ENCODE measurements at places on chromosomes 5 and 9.

- DNase-seq: no peak
Observed at GRCh38 chr9:34956648-34957047, 1.4 kb upstream of the PHF24 start.

DNA sequence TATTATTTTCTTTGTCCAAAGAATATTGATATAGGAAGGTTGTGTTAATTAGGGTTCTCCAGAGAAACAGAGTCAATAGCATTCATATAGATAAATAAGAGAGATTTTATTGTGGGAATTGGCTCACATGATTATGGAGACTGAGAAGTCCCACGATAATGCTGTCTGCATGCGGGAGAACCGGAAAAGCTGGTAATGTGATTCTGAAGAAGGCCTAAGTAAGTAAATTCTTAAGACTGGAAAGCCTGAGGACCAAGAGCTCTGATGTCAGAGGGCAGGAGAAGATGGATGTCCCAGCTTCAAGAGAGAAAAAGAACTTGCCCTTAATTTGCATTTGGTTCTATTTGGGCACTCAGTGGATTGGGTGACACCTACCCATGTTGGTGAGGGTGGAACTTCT, 307.4 kb upstream of the C9orf72 start:
- no peak for DNase-seq

GRCh38 chr9:79256691-79257213, 315.0 kb upstream of the TLE4 start:
- no peak for DNase-seq

DNA sequence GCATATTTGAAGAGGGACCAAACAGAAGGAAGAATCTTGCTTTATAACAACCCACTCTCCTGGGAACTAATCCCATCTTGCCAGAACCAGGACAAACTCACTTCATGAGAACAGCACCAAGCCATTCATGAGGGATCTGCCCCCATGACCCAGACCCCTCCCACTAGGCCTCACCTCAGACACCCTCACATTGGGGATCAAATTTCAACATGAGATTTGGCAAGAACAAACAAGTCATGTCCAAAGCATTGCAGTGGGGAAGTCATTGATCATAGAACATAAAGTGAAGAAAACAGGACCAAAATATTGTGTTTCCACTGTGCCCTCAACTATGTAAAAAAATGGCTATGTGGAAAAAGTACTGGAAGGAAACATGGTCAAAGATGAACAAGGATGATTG, 43.9 kb downstream of the MAP1B start:
- no peak for DNase-seq

GRCh38 chr9:86122311-86122710, 23.0 kb upstream of the GOLM1 start:
- no peak for DNase-seq

- no peak for DNase-seq
Observed at GRCh38 chr5:177368869-177369644, 11.3 kb downstream of the RGS14 start.

DNA sequence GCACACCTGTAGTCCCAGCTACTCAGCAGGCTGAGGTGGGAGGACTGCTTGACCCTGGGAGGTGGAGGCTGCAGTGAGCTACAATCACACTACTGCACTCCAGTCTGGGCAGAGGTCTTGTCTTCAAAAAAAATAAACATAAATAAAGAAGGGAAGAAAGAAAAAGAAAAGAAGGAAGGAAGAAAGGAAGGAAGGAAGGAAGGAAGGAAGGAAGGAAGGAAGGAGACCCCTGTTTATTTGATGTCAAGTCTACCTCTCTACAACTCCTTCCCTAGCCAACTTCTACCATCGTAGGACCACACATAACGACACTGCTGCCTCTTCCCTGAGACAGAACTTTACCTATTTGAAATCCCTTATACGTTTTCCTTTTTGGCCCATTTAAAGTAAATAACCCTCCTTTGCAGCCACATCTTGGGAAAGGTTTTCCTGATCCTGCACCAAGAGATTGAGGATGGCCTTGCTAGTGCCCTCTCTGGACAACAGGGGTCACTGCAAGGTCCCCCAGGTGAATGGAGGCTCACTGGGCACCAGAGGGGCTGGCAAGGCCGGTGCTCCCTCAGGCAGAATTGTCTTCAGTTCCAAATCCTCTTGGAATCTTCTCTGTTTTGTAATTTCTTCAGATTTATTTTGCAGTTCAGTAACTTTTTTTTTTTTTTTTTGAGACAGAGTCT, 10.5 kb downstream of the RPS14 start:
- no peak for DNase-seq

GRCh38 chr9:78248635-78249034, 12.8 kb downstream of the CEP78 start:
- no peak for DNase-seq

- DNase-seq: no peak
Observed at GRCh38 chr5:32475334-32476097, 31.0 kb upstream of the ZFR start.

DNA sequence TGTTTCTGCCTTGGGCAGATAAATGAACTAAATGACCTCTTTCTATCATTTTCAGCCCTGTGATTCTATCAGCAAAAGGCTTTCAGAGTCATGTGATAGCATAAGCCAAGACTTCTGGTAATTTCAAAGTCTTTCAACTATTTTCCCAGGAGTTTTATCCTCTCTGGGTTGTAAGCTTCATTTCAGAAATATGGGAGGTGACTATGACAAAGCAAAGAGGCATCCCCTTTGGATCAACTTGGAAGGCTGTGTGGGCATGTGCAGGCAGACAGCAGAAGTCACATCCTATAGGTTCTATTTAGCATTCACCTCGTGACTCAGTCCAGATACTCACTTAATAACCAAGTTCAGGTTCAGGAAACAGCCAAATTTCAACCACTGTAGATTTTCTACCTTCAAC, 149.0 kb upstream of the FST start:
- no peak for DNase-seq

DNA sequence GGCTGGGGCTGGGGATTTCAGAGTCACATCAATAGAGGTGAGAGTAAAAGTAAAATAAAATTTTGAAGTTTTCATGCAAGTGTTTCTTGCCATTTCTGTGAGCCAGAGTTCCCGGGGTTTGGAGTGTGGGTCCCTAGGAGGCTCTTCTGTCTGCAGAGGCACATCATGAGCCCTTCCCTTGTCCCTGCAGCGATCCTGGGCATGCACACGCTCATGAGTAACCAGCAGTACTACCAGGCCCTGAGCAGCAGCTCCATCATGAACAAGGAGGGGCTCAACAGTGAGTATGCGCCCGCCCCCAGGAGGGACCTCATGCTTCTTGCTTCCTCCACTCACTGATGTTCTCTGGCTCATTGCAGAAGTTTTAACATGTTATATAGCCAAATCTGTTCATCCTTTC, 61.1 kb downstream of the TMOD1 start:
- DNase-seq: no peak

GRCh38 chr5:87074934-87075541, 192.6 kb upstream of the RASA1 start:
- no peak for DNase-seq

- no peak for DNase-seq
Observed at GRCh38 chr9:119841016-119841415, 471.8 kb upstream of the BRINP1 start.

- no peak for DNase-seq
Observed at GRCh38 chr9:101707721-101708120, 30.7 kb downstream of the GRIN3A start.

DNA sequence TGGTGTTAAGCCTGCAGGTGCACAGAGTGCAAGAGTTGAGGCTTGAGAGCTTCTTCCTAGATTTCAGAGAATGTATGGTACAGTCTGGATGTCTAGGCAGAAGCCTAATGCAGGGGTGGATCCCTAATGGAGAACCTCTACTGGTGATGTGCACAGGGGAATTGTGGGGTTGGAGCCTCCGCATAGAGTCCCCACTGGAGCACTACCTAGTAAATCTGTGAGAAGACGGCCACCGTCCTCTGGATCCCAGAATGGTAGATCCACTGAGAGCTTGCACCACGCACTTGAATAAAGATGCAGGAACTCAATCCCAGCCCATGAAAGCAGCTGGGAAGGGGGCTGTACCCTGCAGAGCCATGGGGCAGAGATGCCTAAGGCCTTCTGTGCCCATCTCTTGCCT, 699.4 kb upstream of the FAM174A start:
- no peak for DNase-seq

- no peak for DNase-seq
Observed at GRCh38 chr5:179804555-179804947, 2.1 kb downstream of the MGAT4B start.

DNA sequence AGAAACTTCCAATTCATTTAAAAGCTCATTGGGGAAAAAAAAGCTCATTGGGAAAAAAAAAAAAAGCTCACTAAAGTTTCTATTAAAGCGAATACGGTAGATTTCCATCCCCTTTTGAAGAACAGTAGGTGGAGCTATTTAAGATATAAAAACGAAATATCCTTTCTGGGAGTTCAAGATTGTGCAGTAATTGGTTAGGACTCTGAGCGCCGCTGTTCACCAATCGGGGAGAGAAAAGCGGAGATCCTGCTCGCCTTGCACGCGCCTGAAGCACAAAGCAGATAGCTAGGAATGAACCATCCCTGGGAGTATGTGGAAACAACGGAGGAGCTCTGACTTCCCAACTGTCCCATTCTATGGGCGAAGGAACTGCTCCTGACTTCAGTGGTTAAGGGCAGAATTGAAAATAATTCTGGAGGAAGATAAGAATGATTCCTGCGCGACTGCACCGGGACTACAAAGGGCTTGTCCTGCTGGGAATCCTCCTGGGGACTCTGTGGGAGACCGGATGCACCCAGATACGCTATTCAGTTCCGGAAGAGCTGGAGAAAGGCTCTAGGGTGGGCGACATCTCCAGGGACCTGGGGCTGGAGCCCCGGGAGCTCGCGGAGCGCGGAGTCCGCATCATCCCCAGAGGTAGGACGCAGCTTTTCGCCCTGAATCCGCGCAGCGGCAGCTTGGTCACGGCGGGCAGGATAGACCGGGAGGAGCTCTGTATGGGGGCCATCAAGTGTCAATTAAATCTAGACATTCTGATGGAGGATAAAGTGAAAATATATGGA, at the start of gene PCDHGA12:
Gene PCDHGA12, plus strand, starts transcription at position 176 of the 782 bp plus-strand sequence. Its CDS starts 253 bp downstream, at position 429.
- DNase-seq: no peak

DNA sequence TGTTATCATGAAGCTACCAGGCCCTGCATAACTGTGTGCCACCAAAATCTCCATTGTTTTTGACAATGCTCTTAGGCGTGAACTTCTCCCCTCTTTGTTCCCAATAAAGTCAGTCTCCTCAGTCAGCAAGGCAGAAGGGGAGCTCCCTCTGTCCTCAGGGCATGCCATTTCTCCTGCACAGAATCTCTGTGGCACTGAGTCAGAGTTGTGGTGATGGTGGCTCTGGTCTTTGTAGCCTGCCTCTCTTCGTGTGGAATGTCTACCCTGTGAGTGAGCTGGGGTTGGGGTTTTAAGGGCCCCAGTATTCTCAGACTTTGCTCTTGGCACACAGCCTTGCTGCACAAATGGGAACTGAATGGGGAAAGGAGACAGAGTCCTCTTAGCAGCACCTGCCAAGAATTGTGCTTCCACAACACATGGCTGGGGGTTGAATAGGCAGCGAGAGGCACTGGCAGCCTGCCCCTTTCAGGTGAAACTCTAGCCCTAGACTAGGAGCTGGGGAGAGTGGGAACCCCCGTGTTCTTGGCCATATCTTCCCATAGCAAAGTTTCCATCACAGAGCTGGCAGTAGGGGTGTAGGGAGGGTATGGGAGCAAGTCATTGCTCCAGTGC, 146.6 kb downstream of the SH3GL2 start:
- no peak for DNase-seq

GRCh38 chr5:52925001-52925400, 64.2 kb upstream of the ITGA2 start:
- DNase-seq: no peak

- no peak for DNase-seq
Observed at GRCh38 chr9:6584881-6585597, 60.5 kb downstream of the GLDC start.

DNA sequence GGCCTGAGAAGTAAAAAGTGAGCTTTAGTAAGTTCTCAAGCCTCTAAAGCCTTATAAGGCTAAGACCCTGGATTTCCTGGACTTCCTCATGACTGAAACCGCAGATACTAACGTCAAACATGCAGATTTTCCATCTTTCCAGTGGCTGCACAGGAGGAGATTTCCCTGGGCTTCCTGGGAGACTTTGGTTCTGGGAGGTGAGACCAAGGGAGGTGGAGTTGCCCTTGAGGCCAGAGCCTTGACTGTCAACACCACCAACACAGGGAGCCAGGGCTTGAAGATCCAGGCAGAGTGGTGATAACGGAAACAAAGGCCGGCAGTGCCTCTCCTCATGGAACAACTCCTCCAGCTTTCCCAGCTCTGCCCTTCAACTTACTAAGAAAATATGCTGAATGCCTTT, 144.7 kb upstream of the LRRTM2 start:
- no peak for DNase-seq

DNA sequence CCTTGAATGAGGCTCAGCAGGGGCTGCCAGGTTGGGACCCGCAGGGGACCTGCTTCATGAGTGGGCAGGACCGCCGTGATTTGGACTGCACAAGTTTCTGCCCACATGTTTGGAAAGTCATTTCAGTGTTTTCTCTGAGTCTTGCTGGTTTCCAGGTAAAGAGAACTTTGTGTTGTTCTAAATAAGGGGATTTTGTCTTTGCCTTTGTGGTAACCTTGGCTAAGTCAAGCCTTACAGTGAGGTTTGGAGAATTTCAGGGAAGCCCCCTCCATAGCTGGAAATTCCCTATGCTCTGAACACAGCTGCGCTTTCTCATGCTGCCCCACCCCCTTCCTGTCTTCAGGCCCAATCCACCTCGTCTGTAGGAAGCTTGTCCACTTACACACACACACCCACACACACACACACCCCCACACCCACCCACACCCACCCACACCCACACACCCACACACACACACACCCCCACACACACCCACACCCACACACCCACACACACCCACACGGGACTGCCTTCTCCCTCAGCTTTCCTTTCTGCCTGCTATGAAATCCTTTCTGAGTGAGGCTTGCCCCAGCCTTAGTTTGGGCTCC, 270.1 kb downstream of the HSPA4 start:
- DNase-seq: peak; percentile 25

DNA sequence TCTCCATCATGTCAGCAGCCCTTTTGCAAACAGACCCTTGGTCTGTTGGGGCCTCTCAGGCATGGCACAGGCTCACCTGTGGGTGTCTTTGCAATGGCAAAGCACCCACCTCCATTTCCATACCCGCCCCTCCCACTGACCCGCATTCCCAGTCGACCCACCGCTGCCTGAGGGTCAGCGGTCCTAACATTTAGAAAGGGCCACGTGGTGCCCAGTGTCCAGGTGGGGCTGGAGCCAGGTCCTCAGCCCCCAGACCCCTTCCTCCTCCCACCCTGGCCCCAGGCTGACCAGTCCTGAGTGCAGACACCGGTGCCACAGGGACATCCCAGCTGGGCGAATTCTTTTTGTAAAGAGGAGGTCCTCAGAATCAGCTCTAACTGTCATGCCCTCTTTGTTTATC, 43.3 kb upstream of the CEP72 start:
- DNase-seq: no peak

GRCh38 chr9:106535439-106535838, 327.5 kb upstream of the ZNF462 start:
- DNase-seq: no peak

- no peak for DNase-seq
Observed at GRCh38 chr5:14178091-14178490, 34.9 kb downstream of the TRIO start.
